Urinary bladder (tissue), 4 donors: ENCODE measurements at places on chromosomes 7 and 10.

DNA sequence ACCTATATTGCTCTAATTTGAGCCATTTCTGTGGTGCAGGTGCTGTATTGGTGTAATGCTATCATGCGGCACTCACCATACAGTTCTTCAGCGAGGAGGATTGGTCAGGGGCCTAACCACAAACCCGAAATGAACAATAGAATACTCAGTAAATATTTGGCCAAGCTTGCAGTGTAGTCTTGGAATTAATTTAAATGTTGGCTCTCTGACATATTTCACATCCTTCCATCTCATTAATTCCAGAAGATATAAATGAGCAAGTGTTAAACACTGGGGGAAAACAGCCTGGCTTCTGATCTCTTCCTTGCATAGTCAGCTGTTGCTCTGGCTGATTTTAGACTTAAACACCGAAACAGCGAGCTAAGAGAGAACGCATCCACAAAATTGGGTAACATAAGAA, 663.1 kb upstream of the GHITM start:
- DNase-seq: no peak

- no peak for DNase-seq
Observed at GRCh38 chr7:101536232-101536631, 92.9 kb downstream of the MYL10 start.

GRCh38 chr7:156061689-156062255, 249.5 kb upstream of the SHH start:
- DNase-seq: no peak

DNA sequence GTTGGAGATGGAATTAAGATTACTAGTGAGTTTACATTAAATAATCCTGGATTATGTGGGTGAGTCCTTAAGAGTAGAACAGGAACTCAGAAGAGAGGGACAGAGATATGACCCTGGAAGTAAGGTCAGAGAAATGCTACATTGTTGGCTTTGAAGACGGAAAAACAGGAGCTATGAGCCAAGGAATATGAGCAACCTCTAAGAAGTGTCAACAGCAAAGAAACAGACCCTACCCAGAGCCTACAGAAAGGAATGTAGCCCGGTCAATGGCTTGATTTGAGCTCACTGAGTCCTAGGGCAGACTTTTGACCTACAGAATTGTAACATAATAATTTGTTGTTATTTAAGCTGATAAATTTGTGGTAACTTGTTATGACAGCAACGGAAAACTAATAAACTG, 304.9 kb downstream of the IPMK start:
- DNase-seq: no peak

DNA sequence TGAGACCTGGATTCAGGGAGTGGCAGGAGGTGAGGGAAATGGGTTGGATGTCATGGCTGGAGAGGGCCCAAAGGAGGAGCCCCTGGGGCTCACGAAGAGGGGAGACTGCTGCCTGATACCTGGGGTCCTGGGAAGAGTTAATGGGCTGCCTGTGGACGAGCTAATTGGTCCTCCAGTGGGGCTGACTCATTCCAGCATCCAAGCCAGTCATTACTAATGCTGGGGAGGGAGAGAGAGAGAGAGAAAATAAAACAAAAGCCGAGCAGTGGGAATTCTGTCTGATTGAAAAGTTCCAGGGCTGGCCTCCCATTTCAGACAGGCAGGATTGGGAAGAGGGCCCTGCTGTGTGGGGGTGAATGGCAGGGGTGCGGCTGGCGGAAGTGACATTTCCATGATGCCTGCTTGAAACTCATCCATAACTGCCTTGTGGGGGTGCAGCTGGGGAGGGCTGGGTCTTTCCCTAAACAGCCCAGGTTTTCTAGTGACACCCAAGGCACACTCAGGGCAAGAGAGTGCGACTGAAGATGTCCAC, 297.8 kb downstream of the RPS24 start:
- DNase-seq: no peak

DNA sequence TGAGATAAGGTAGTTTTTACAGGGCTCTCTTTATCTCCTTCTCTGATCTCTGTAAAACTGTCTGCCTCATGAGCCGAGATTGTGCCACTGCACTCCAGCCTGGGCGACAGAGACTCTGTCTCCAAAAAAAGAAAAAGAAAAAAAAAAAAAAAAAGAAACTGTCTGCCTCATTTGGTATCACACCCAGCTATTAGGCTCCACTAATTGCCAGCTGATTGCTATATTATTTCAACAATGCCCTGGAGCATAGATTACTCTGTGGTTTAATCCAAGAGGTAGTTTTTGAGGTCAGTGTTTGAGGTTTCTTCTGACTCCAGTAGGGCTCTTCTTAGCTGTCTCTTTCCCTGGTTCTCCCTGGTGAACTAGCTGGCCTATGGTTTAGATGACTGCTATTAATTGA, 268.1 kb upstream of the PLPP4 start:
- DNase-seq: no peak

DNA sequence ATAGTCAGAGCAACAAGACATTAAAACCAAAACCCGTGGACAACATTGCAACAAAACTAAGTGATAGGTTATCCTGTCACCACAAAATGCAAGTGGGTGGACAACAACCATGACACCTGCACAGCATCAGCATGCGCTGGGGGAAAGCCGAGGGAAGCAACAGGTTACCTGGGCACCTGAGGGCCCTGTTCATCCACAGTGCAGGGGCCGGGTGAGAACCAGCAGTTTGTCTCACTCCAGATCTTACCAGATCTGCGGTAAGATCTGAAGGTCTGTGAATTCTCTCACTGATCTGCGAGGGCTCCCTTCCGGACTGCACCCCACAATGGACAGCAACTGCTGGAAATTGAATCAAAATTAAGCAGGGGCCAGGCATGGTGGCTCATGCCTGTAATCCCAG, 30.5 kb upstream of the GRID1 start:
- DNase-seq: no peak
